Fibroblast of the conjunctiva (primary cell): ENCODE measurements at places on chromosomes 1 and 21.

- DNase-seq, result no peak
Measured at GRCh38 chr1:240188139-240188538, 96.5 kb downstream of the FMN2 start.

GRCh38 chr1:206142770-206143169, 25.6 kb upstream of the AVPR1B start:
- no peak for DNase-seq

DNA sequence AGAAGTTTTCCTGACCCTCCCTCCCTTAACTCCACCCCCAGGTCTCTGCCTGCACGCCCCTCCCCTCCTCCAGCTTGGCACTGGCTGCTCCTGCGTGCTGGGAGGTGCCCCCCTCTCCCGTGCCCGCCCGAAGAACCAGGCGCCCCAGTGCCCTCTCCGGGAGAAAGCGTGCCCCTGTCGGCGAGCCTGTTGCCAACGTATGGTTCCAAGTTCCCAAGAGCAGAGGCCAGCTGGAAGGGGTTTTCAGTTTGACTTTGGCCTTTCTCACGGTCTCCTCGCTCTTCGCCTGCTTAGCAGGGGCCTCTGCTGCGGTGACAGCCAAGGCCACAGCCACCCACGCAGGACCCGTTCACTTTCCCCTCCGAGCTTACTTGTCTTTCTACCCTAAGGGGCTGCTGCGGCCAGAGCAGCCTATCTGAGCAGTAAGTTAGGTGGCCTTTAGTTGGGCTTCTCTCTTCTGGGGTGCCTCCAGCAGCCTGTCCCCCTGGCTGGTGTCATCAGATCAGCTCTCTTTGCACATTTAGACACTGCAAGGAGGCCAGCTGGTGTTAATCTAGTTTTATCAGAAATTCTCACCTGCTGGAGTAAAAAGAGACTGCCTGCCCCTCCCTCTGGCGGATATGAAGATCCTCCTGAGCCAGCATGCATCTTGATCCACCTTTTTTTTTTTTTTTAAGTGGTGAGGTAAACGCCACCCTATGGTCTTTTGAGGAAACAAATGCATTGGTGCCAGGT, 1.5 kb downstream of the STUM start:
- DNase-seq, result no peak

- DNase-seq, result no peak
Measured at GRCh38 chr1:217528271-217528670, 102.6 kb downstream of the GPATCH2 start.

DNA sequence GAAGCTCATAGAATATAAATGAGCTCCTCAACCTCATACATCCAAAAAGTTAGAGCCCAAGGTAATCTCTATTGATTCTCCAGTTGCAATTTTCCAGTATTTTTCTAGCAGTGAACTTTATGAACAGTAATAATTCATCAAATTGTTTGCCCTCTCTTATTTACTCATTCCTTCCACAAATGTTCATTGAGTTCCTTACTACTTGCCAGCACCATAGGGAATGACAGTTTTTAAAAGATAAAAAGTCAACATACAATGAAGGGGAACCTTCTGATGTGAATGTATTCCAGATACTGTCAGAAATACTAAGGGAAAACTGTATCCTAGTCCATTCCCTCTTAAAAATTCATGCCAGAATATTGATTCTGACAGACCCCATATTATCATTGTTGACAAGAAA, 277.0 kb upstream of the C1orf87 start:
- DNase-seq, result no peak

DNA sequence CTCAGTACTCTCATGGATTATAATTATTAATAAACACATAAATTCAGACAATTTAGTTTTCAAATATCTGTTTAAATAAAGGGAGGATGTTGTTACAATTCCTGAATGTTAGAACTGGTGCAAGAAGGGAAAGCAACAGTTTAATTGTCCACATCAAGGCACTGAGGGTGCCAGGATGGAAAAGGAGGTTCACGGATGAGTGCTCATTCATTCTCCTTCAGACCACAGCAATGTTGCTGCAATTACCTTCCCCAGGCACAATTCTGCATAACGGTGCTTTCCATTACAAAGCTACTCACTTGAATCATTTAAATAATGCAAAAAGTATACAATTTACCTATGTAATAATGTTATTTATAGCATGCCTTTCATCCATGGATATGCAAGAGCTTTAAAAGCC, 52.3 kb upstream of the COG2 start:
- no peak for DNase-seq

- no peak for DNase-seq
Measured at GRCh38 chr1:190262538-190262937, 215.1 kb downstream of the BRINP3 start.

GRCh38 chr1:13801655-13802486, 101.9 kb downstream of the PRDM2 start:
- DNase-seq, result no peak

DNA sequence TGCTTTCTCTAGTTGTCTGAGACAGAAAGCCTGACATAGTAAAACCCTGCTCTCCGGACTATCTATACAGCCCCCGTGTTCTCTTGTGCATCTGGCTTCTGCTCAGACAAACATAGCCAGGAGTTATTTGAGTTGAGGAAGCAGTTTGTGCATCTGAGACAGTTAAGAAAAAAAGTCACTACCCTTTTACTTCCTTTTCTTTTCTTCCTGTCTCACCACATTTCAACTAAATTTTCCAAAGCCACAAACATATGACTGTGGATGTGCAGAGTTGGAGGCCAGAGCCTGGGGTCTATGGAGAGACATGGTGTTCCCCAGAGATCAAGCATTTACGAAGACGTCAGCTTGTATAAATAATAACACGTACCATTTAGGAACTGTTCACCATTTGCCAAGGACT, 158.5 kb upstream of the FGGY start:
- DNase-seq, result no peak

DNA sequence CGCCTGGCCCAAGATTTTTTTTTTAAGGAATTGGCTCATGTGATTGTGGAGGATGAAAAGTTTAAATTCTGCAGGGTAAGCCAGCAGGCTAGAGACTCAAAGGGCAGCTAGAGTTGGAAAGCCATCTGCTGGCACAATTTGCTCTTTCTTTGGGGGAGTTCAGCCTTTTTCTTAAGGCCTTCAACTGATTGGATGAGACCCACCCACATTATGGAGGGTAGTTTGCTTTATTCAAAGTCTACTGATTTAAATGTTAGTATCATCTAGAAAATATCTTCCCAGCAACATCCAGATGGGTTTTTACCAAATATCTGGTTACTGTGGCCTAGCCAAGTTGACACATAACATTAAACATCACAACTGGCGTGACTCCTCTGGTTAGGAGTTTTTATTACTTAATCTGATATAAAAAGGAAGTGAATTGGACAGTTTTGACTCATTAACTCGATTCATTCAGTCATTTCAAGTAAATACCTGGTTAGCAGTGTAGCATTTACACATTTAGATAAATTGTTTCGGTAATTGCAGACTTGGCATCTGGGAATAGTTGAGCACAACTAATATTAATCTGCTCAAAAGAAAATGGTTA, 12.4 kb downstream of the HOOK1 start:
- DNase-seq, result no peak
